Naive thymus-derived CD4-positive, alpha-beta T cell (primary cell): ENCODE measurements at places on chromosomes 11 and 22.

GRCh38 chr11:130645164-130645842, 196.9 kb downstream of the ADAMTS15 start:
- no peak for DNase-seq

DNA sequence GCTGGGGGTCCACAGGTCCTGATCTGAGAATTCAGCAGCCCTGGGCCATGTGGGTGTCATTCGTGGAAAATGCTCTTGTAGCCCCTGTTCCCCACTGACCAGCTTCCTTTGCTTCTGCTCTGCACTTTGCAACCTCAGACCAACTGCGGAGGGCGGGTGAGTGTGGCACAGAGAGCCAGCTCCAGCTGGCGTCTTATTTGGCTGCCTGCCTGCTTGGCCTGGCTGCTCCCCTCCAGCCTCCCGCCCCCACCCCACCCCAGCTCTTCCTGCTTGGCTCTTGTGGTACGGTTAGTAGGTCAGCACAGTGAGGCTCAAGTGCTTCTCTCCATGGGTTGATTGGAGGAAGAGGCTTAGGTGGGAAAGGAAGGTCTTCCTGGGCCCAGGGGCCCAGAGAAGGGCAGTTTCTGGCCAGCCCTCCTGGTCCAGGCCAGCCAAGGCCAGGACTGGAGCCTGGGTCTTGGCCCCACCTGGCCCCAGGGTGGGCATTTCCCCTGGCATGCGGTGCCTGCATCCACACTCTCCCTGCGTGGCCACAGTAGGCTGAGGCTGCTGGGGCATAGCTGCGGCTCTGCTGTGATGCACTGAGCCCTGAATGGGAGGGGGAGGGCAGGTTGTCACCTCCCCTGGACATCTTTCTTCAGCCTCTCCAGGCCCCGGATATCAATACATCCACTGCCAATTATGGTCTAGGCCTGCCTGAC, 26.5 kb downstream of the MYO7A start:
- DNase-seq = no peak

DNA sequence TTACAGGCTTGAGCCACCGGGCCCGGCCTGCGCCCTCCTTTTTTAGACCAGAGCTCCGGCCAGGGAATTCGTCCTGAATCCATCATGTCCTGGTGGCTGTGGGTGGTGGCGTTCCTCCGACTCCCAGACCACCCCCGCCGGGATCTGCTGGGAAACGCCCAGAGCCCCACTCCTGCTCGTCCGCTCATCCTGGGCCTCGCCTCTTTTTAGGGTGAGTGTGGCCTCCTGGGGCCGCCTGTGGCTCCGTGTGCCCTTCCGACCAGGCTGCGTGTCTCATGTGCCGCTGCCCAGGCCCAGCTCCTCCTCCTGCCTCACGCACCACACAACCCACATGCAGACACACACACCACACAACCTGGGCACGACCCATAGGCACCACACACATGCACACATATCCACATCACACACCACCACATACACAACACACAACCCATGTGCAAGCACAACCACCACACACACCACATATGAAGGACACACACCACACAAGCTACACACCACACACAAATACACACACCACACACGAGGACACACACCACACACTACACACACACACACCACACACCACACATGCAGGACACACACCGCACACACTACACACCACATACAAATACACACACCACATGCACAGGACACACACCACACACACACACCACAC, 946.2 kb downstream of the BRD1 start:
- no peak for DNase-seq

DNA sequence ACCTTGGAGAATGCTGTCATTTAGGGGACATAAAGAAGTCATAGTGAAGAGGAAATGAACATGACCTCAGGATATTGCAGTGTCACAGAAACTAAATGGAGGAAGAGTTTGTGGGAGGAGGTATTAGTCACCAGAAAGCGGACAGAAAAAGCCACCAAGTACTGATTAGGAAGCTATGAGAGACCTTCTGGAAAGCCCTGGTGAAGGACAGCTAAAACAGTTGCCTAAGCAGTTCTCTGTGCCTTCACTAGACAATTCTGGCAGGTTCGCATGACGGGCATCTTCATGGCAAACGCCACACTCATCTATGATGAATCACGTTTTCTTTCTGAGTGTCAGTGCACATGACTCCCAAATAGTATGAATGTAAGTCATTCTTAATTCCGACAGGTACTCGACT, 325.8 kb downstream of the C11orf87 start:
- no peak for DNase-seq

GRCh38 chr11:77300695-77301094, 791 bp downstream of the GDPD4 start:
- no peak for DNase-seq

DNA sequence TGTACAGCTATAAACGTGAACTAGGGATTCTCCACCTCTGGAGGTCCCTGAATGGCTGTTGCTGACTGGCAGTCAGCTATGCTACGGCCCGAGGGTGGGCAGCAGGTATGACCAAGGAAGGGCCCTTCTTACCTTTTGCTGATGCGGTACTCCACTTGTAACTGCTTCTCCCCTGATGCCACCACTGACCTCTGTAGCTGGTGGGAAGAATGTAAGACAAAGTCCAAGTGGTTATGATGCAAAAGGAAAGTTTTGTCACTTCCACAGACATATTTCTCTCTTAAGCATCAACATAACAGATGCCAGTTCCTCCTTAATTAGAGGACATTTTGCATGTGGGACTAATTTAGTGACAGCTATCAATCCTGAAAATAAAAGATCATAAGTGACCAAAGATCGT, 32.2 kb downstream of the P4HA3 start:
- DNase-seq = no peak

GRCh38 chr11:28296426-28296825, 188.2 kb downstream of the METTL15 start:
- no peak for DNase-seq

GRCh38 chr22:24810043-24810749, 4.2 kb downstream of the SGSM1 start:
- no peak for DNase-seq

DNA sequence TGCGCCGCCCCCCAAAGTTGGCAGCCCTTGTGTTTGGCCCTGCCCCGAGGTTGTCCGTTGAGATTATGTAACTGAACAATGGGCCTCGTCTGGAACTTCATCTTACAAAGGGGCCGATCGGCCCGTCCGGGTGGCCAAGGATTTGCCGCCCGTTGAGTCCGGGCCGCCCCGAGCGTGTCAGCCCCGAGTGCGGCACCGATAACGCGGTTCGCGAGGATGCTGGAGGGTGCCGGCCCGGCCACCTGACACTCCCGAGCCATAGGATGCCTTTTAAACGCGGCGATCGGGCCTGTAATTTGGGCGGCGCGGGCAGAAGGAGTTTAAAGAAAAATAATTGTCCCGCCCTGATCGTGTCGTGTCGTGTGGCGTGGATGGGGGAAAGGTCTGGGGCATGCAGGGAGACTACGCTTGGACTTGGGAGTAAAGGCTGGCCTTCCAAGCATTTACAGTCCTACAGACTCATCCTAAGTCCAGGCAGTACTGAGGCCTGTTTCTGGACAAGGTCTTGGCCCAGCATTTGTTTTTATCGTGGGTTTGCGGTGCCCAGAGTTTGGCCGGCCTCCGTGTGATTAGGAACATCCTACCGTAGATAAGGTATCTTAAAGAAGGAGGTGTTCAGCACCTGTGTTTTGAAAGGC, 1.3 kb downstream of the WEE1 start:
- DNase-seq = peak; percentile 38

DNA sequence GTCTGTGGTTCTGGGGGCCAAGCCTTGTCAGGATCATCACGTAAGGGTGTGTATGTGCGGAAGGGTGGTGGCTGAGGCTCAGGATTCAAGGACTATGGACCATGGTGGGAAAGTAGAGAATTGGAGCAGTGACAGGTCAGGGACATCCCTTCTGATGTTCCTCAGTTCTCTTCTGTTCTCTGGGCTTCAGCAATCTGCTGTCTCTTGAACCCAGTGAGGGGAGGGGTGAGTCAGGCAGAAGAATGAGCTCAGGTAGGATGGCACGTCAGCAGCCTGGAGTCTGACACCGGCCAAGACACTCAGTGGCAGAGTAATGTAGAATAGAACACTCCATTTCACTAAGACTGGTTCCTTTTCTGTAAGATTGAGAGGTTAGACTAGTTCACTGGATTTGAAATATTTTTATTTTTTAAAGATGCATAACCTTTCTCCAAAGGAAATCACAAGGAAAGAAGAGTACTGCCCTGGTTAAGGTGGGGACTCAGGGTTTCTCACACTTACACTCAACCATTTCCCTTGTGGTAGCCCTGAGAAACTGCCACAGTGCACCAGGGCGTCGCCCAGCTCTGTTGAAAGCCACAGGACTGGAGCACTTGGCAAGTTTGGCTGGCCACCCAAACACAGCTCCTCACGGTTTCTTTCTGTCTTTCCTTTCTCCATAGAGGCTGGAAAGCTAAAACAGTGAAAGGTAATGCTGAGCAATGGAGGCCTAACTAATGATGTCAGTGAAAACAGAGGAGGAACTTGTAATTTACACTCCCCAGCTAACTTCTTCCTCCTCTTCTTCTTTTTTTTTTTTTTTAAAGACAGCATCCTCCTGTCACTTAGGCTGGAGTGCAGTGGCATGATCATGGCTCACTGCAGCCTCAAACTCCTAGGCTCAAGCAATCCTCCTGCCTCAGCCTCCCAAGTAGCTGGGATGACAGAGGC, 23.1 kb upstream of the MICAL2 start:
- DNase-seq = no peak

- no peak for DNase-seq
These were observed 75.2 kb downstream of the ADAMTS15 start for GRCh38 chr11:130523609-130524008.

- no peak for DNase-seq
These were observed 76.3 kb downstream of the PARVB start for GRCh38 chr22:44100411-44100810.

- DNase-seq = no peak
These were observed 999 bp downstream of the TSKU start for GRCh38 chr11:76783896-76784813.

DNA sequence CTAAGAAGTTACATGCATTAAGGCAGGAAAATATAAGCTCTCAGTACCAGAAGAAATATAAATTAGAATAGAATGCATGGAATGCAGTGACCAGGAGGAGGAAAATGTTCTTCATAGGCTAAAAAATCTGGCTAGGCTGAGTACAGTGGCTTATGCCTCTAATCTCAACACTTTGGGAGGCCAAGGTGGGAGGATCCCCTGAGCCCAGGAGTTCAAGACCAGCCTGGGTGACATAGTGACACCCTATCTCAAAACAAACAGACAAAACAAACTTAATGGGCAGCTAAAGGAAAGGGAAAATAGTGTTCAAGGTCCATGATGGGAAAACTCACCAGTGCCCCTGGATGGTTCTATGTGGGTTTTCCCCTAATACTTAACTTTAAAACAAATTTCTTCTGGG, 78.3 kb upstream of the RASSF10 start:
- DNase-seq = no peak

GRCh38 chr11:68523743-68524142, 63.2 kb downstream of the PPP6R3 start:
- DNase-seq = no peak

DNA sequence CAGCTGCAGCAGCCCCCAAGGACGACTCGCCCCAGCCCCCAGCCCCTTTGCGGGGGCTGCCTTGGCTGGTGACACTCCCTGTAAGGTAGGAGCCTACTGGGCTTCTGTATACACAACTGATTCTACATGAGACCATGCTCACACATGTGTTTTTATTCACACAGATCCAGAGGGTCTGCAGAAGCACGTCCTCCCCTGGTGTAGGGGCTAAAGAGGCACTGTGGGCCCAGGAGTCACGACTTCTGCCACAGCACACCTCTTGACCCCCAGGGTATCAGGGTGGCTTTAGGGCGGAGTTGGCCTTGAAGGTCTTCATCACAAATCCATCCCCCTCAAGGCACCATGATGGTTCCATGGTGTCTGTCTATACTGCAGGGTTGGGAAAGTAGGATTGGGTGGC, 931.2 kb downstream of the TBC1D22A start:
- DNase-seq = no peak

DNA sequence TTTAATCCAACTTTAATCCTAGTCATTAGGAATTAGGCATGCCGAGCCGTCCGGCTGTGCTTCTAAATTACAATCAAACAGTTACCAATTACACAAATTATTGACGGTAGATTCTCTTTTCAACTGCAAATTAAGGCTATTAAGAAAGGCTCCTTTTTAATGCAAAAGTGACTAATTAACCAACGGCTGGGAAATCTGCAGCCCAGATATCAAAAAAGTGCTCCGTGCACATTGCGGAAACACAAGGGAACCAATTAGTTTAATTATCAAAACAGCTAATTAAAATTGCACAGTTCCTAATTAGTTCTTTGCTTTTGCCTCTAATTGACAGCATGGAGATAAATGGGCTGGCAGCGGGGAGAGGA, 19.4 kb upstream of the LMO1 start:
- no peak for DNase-seq

DNA sequence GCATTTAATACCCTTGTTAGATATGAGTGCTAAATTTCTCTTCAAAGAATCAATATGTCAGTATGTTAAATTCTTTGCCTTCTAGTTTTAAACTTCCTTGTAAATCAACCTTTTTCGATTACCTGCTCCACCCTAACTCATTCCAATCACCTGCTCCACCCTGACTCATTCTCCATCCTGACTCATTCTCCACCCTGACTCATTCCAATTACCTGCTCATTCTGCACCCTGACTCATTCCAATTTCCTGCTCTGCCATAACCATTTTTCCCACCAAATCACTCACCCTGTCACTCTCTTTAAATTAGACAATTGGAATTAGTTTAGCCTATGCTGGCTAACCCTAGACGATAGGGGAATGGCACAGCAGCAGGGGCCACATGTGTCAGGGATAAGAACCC, 519.5 kb upstream of the LRRC4C start:
- no peak for DNase-seq

DNA sequence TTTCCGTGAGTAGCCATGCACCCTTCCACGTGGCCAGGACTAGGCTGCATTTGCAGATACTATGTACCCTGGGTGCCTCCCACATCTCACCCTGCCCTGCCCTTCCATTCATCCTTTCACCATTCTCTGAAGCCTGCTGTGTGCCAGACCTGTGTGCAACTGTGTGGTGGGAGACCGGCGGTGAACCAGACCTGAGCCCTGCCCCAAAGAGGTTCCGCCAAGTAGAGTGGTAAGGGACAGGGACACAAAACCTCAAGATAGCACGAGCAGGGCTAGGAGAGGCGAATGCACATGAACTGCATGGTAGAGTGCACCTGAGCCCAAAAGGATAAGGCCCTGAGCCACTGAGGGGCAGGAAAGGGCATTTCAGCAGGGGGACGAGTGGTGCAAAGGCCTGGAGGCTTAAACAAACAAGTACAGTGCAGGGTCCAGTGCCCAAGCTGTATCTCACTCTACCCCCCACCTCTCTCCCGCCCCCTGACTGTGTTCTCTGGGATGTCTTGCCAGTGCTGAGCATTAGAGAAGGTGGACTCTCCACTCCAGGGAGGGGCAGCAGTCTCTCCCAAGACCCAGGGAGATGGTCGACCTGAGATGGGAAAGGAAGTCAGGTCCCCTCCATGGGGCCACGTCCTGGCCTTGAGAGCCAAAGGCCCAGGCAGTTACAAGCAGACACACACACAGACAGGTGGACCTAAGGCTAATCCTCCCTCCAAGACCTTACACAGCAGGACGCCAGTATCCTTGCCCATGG, 14.1 kb upstream of the ARAP1 start:
- DNase-seq = no peak
